ENCODE measurements at places on chromosomes 3 and 15. TPM values are rescaled to one million over a fixed set of nuclear protein-coding genes. Genes with fewer than 3 reads are reported as not detected.

The SOX14 gene
- total RNA-seq, result not detected

The RASL12 gene
- total RNA-seq, result not detected

The PLSCR2 gene
- total RNA-seq, result not detected

The PHC3 gene
- total RNA-seq, result 41.4 TPM

The GATA2 gene
- not detected for total RNA-seq

The SENP5 gene
- 31.9 TPM for total RNA-seq

The ARPP21 gene
- total RNA-seq, result not detected

The CACNA2D2 gene
- 0.80 TPM for total RNA-seq

The RBP2 gene
- total RNA-seq, result not detected

The A4GNT gene
- not detected for total RNA-seq

The ATG7 gene
- 25.1 TPM for total RNA-seq

The GOLGA8S gene
- not detected for total RNA-seq

The CFAP161 gene
- not detected for total RNA-seq

The ZNF385D gene
- not detected for total RNA-seq

The UBAP1L gene
- 2.2 TPM for total RNA-seq

The CDCP1 gene
- total RNA-seq, result 1.1 TPM

The CRYGS gene
- 1.7 TPM for total RNA-seq

The CAND2 gene
- total RNA-seq, result 2.6 TPM

The ABHD6 gene
- 6.4 TPM for total RNA-seq

The AADACL2 gene
- not detected for total RNA-seq

The FETUB gene
- not detected for total RNA-seq

The PDZRN3 gene
- not detected for total RNA-seq

The GOLGA6A gene
- not detected for total RNA-seq

The MST1R gene
- total RNA-seq, result 0.74 TPM

The GNAT1 gene
- 0.12 TPM for total RNA-seq

The FILIP1L gene
- 0.35 TPM for total RNA-seq

The KAT2B gene
- 11.7 TPM for total RNA-seq

The KBTBD8 gene
- total RNA-seq, result 28.5 TPM

The PARP15 gene
- total RNA-seq, result 8.7 TPM

The XCR1 gene
- total RNA-seq, result not detected

Data from activated naive CD8-positive, alpha-beta T cell treated with anti-CD3 and anti-CD28 coated beads for 36 hours (primary cell).